Karpas-422 (cell line): ENCODE measurements at places on chromosomes 6 and 20.

GRCh38 chr20:49867453-49868215 lies 47.7 kb downstream of the SPATA2 start:
- no peak for DNase-seq

DNA sequence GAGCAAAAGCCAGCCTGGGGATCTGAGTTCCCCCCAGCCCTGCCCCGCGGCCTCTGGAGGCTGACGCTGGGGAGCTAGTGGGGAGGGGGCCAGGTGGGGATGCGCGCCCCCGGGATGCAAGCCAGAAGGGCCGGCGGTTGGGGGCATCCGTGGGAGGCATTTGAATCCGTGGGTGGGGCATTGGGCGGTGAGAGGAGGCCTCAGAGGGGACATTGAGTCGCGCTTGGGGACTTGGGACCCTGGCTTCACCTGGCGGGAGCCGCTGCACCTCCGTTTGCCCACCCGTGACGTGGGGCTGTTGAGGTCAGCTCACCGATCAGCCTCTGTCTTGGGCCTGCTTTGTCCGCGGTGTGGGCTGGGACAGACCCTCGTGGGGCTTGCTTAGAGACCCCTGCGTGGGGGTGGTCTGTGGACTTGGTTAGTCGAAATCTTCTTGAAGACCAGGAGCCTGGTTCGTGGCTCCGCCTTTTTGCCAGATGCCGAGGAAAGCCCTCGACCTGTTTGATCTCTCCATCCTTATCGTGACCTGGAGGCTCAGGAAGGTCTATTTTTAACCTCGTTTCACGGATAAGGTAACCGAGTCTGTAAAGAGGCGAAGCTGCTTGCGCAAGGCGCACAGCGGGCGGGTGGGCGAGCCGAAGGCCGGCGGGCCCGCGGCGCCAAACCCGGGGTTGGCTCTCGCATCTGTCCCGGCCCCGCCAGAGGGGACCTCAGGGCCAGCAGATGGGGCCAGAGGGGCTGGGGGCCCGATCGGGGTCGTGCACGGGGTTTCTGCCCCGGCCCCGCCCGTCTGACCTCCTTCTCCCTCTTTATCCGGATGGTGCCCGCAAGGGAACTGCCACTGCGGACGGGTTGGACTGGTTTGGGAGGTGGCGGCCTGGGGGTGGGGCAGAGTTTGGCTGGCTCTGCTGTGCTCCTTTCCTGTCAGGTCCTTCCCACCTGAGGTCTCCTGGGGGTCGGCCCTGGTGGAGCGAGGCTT lies 8.3 kb downstream of the FAM110A start:
- DNase-seq: no peak

GRCh38 chr20:36085686-36086267 lies 68.8 kb upstream of the EPB41L1 start:
- DNase-seq: no peak

DNA sequence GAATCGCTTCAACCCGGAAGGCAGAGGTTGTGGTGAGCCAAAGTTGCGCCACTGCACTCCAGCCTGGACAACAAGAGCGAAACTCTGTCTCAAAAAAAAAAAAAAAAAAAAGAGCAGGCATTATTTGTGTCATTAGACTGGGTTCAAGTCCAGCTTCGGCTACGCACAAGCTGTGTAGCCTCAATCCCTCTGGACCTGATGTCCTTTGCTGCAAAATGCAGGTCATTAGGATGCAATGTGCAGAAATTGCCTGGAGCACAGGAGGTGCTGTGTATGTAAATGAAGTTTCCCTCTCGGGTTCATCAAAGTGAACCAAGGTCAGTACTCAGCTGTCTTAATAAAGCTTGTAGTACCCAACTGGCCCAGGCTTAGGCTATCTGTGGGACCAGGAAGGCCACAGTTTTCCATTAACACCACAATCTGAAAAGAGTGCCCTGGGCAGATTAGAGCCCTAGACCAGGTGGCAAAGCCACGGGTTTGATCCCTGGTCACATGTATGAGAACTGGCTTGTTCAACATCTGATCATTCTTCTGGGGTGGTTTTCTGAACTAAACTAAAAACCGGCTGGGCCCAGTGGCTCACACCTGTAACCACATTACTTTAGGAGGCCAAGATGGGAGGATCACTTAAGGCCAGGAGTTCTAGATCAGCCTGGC lies 155.3 kb downstream of the ZMYND8 start:
- no peak for DNase-seq

GRCh38 chr6:162973980-162974379 lies 246.2 kb downstream of the PACRG start:
- no peak for DNase-seq

GRCh38 chr6:64672651-64673050 lies 1034.4 kb downstream of the EYS start:
- no peak for DNase-seq

DNA sequence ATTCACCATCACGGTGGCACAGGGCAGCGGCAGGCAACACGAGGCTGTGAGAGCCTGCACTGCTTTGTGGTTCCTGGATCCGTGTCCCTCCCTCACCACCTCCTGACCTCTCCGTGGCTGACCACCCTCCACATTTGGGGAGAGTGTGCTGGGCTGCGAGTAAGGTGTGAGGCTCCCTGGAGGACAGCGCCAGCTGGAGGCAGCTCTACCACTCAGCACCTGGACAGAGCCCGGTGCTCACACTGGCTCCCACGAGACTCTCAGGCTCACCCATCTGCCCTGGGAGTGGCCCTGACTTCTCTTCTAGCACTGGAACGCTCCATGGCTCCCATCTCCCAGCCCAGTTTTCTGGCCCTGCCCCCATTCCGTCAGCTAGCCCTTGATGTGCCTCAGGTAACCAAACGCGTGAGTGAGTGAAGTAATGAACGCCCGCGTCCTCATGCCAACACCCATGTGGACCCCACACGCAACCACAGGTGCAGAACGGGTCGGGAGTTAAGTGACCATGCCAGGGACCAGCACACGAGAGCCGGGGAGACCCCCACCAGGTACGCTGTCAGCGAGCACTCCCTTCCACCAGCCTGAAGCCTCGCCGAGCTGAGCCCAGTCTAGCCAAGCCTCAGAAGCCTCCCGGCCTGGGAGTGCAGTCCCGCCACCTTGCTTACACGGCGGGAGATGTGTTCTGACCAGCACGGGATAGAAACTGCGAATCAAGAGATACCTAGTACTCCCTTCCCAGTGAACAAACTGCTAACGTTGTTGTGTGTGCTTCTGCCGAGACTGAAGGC lies 137.2 kb downstream of the WDR27 start:
- no peak for DNase-seq

GRCh38 chr20:10696650-10697049 lies 22.9 kb upstream of the JAG1 start:
- peak; percentile 84 for DNase-seq

DNA sequence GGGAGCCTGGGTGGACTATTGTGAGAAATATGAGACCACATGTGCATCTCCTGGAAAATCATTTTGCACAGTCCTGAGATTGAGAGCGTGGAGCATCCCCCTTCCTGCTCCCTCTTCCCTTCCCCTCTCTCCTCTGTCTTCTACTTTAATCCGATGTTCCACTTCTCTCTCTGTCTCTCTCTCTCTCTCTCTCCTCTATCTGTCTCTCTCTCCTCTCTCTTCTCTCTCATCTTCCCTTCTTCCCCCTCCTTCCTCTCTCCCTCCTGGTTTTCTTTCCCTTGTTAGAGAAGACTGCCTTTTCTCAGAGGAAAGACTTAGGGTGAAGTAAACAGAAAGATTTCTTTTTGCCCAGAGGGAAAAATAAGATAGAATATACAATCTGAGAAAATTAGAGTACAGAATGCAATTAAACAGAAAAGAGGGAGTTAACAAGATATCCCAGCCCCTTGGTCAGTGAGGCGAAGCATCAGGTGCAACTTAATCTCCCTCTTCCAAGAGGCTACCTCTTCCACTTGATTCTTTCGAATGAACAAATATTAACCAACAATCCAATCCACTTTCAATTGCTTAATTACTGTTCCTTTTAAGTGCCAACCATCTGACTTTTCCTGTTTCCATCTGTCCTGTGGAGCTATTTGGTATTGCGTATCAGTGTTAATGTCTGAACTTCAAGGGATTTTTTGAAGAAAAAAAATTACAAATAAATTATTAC lies 14.6 kb downstream of the KHDC1 start:
- no peak for DNase-seq

DNA sequence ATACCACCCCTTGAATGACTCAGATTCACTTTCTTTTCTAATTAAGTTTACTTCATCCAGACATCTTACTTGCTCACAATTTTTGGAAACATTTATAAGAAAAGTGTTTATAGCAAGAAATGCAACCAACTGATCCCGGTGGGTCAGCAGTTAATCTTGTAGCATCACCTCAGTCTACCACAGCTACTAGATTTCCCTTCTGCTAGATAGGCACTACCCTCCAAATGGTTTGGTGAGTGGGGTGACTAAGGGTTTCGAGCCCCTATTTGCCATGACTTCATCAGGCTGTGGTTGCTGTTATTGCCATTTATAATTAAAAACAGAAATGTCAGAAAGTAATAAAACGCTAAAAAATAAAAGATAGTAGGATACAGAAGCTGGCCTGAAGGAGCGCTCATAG lies 930.1 kb upstream of the GJE1 start:
- DNase-seq: no peak

DNA sequence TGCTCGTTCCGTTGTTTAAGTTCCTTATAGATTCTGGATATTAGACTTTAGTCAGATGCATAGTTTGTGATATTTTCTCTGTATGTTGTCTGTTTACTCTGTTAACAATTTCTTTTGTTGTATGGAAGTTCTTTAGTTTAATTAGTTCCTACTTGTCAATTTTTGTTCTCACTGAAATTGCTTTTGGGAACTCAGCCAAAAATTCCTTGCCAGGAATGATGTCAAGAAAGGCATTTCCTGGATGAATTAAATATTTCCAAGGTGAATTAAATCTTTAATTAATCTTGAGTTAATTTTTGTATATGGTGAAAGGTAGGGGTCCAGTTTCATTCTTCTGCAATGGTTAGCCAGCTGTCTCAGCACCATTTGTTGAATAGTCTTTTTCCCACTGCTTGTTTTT lies 406.2 kb upstream of the NOX3 start:
- no peak for DNase-seq
